ENCODE measurements at places on chromosomes 3 and 15. TPM values are rescaled to one million over a fixed set of nuclear protein-coding genes. Genes with fewer than 3 reads are reported as not detected.

- no peak overlapping the region for H3K27ac ChIP-seq
- DNase-seq = no peak
- H3K27me3 ChIP-seq = no peaks in the 10 kb centered on the region
- H3K4me1 ChIP-seq = no peaks in the 10 kb centered on the region
- no peak overlapping the region for H3K4me3 ChIP-seq
These were observed 4.8 kb downstream of the GPR171 start for GRCh38 chr3:151197981-151198767.

SCG5 gene
- total RNA-seq = 0.39 TPM

DNA sequence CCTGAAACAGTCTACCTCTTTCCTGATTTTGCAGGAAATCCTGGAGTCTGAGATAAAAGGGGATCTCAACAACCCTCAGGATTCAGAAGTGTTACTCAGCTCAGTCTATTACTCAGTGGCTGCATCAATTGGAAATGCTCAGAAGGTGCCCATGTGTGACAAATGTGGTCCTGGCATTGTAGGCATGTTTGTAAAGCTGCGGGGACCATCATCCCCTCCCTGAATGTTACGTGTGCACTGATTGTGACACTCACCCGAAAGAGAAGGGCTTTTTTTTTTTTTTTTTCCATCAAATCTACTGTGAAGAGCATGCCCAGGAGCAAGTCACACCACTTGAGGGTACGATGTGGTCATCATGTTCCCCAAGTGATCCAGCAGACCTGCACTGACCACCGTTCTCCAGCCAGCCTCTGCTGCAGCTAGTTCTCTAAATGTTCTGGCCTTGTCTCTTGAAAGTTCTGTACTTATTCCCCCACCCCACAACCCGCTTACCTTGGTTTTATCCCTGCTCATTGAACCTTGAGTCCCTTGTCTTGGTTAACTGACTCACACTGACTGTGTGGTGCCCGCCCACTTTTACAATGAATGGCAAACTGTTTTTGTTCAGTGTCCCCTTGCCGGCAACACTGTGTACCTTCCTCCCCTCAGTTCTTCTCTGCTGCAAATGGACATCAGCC is 19.8 kb downstream of the ST3GAL6 start:
- no peaks in the 10 kb centered on the region for H3K27me3 ChIP-seq
- 0 out of 2 replicates have a peak, but pooled peaks cover 7% of the 10 kb centered on the region for H3K4me1 ChIP-seq
- no peaks in the 10 kb centered on the region for H3K36me3 ChIP-seq

PCOLCE2 gene
- 2.5 TPM for total RNA-seq

- no peaks in the 10 kb centered on the region for H3K27me3 ChIP-seq
- 0 out of 2 replicates have a peak, but pooled peaks cover 5% of the 10 kb centered on the region for H3K4me1 ChIP-seq
- H3K4me3 ChIP-seq = no peak overlapping the region
- no peak overlapping the region for H3K27ac ChIP-seq
- DNase-seq = no peak
These were observed 99.3 kb downstream of the ARHGEF26 start for GRCh38 chr3:154220462-154220861.

DNA sequence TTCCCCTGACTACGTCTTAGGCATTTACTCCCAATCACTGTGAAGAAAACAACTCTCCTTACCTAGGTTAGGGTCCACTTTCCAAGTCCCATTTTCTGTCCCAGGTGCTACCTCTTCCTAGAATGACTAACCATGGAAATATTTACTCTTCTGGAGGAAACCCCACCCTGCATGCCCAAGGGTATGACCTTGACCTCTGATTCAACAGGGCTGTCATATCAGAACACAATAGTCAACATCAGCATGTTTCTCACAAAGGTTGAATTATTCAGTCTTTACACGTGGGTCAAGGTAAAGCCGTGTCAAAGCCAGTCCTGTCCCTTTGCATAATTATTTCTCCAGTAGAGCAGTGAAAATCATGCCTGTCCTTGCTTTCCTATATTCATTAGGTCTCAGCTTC is 4.3 kb upstream of the FRMD5 start:
- H3K27me3 ChIP-seq = no peaks in the 10 kb centered on the region
- no peak overlapping the region for H3K4me3 ChIP-seq
- H3K27ac ChIP-seq = no peak overlapping the region
- H3K4me1 ChIP-seq = peaks cover 9% of the 10 kb centered on the region
- peak; percentile 11 for DNase-seq

CCDC9B gene
- 168 TPM for total RNA-seq

DNA sequence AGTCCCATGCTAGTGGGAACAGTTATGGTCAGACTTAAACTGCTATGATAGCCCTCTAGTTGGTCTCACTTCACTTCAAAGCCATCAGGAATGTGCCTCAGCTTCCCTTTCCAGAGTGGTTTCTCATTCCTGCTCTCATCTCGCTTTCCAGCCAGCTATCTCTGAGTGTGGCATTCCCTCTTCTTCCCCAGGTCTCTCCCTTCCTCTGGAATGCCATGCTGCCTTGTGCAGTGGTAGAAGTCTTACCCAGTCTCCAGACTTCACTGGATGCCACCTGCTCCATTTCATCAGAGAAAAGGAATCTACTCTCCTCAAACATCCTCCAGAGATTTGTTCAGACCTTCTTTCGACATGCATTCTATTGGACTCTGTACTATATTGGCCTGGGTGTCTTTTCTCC is 83.0 kb downstream of the AGBL1 start:
- H3K27ac ChIP-seq = no peak overlapping the region
- peaks cover 8% of the 10 kb centered on the region for H3K27me3 ChIP-seq
- no peaks in the 10 kb centered on the region for H3K4me1 ChIP-seq
- DNase-seq = no peak
- no peak overlapping the region for H3K4me3 ChIP-seq
- H3K36me3 ChIP-seq = no peaks in the 10 kb centered on the region

- no peak overlapping the region for H3K4me3 ChIP-seq
- H3K36me3 ChIP-seq = no peaks in the 10 kb centered on the region
- H3K4me1 ChIP-seq = peaks cover 13% of the 10 kb centered on the region
These were observed 20.7 kb downstream of the ZBTB38 start for GRCh38 chr3:141388823-141389621.

RFTN1 gene
- not detected for total RNA-seq

Measured in PC-9 (cell line).